ENCODE measurements at places on chromosomes 3 and 15. TPM values are rescaled to one million over a fixed set of nuclear protein-coding genes. Genes with fewer than 3 reads are reported as not detected.

Gene CD86
- total RNA-seq = 18.0 TPM

Gene ZFAND6
- total RNA-seq = 43.5 TPM

DNA sequence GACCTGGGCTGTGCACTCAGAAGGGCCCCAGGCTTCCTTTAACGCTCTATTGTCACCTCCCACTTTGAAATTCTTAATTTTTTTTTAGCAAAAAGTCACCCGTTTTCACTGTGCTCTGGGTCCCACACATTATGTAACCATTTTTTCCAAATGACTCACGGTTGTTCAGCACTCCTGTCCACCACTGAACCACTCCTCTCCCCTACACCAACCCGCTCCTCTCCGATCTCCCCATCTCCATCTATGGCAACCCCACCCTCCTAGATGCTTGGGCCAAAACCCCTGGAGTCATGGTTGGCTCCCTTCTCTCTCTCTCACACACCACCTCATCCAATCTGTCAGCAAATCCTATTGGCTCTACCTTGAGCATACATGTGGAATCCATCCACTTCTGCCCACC is 41.2 kb upstream of the LINGO1 start:
- no peak for DNase-seq

- no peak for DNase-seq
These were observed 110.8 kb downstream of the BBX start for GRCh38 chr3:107633327-107634098.

DNA sequence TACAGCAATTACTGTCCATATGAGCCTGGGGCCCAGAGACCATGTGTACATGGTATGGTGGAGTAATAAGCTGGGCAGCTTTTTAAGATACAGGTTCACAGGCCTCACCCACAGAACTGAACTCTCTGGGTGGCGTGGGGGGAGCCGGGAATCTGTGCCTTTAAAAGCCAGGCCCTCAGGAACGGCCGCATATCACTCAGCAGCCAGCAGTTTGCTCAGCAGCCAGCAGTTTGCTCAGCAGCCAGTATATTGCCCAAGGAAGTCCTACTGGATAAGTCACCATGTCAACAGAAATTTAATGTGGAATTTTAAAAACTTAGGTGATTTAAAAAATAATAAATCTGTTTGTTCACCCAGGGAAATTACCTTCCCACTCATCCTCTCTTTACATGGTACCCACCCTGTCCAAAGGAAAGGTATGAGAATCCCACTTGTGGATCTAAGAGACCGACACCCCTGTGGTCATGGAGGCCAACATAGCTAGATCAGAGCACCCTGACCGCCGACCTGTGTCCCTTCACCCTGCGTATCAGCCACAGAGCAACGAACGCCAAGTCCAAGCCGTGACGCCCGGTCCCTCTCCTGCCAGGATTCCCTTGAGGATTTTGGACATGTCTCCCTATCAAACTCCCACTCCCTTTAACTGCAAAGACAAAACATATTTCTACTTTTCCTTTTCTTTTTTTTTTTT is 95.7 kb upstream of the CHRM5 start:
- DNase-seq = no peak

DNA sequence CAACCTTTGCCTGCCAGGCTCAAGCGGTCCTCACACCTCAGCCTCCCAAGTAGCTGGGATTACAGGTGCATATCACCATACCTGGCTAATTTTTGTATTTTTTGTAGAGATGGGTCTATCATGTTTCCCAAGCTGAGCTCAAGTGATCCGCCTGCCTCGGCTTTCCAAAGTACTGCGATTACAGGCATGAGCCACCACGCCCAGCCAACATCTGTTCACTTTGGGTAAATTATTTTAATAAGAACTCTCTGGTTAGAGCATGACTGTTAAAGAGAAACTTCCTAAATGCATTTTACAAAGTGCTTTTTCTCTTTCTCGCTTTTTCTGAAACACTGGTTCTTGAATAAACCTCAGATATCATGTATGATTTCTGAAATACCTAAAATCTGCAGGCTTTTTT is 172.5 kb downstream of the PTPRG start:
- no peak for DNase-seq

DNA sequence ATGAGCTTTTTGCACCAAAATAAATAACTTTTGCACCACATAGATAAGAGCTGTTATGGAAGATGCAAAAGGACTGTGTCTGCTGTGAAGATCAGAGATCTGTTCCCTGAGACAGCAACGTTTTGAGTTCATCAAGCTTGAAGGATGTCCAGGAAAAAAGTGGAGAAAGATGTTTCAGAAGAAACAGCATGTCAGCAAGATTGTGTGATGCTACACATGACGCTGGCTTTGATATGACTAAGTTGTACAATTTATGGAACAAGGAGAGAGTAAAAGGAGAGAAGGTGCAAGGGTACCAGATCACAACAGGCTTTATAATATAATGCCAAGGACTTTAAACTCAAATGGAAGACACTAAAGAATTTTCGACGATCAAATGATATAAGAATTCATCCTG is 16.6 kb downstream of the TJP1 start:
- DNase-seq = no peak

All from thoracic aorta (tissue), 2 donors.